NB4 (cell line): ENCODE measurements at places on chromosomes 5 and 9.

DNA sequence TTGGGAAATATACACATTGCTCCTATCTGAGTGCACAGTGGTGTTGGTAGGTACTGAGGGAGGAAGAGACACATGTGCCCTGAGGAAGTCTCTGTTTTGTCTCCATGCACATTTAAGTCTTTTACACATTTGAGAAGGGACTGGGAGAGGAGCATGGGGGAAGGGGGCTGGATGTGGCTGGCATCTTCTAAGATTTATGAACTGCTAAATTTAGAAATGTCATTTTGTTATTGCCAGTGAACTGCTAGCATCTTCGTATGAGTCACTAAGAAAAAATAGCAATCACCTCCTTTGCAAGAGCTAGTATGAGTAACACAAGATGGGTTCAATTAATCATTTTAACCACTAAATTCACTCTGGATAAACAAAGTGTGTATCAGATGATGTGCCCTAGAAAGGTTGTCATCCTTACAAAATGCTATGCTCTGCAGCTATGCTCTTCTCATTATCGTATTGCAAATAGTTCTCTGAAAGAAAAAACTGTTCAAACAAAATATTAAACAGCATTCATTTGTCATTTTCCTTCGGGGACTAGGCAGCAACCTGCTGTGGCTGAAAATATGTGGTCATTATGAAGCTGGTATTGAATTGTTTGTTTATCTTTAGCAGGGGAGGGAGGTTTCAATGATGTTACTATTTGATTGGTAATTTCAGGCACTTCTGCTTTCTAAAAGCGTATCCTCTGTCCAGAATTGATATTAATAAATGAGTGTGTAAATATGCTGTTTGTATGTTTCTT, 236.5 kb downstream of the DMRTA1 start:
- DNase-seq, result no peak

- DNase-seq, result no peak
These were observed 902.4 kb downstream of the NR2F1-AS1 start for GRCh38 chr5:92678640-92679039.

- DNase-seq, result peak; percentile 17
These were observed 346.9 kb downstream of the KDM4C start for GRCh38 chr9:7104625-7105024.

DNA sequence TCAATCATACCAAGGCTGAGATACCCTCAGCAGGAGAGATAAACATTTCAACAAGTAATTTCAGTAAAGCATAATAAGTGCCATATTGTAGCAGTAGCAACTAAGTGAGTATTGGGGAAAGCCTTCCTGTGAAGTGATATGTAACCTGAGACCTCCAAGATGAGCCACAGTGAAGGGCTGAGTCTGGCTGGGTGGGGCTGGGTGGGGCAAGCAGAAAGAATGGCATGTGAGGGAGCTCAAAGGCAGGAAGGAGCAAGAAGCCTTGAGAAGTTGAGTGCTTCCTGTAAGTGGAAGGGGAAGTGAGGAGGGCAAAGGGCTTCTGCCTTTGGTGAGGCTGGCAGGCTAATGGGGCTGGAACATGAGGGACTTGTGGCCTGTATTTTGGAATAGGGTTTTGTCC, 19.7 kb upstream of the ASTN2 start:
- no peak for DNase-seq

DNA sequence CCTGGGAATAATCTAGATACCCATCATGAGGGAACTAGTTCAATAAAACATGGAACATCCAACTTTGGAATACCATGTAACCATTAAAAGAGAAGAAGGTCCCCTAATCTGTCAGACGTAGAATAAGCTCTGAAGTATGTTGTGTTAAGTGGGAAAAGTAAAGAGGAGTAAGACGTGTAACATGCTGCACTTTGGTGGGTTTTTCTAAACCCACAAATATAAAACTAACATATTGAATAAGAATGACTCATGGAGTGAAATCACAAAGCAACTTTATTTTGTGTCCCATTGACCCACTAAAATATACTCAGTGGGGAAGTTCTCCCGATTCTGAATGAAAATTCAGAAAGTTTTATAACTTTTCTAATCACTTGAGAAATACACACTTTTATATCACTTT, 67.9 kb upstream of the PIK3R1 start:
- DNase-seq, result no peak

DNA sequence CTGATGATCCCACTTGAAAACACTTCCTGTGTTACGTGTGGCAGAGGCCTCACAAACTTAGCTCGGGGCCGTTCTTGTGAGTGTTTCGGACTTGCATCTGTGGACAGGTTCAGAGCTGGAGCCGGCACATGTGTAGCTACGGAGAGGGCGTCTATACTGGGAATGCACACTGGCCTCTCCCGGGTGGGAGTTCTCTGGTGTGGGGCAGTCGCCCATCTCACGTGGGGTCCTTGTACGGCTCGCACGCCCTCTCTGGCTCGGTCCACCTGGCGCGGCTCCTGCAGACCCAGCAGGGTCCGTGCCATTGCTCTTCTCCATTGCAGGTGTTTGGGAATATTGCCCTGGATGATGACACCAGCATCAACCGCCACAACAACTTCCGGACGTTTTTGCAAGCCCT, 197.9 kb downstream of the CACNA1B start:
- DNase-seq, result no peak

GRCh38 chr5:6178846-6179532, 199.4 kb downstream of the MED10 start:
- no peak for DNase-seq

GRCh38 chr5:143923634-143924266, 111.8 kb downstream of the HMHB1 start:
- DNase-seq, result no peak

DNA sequence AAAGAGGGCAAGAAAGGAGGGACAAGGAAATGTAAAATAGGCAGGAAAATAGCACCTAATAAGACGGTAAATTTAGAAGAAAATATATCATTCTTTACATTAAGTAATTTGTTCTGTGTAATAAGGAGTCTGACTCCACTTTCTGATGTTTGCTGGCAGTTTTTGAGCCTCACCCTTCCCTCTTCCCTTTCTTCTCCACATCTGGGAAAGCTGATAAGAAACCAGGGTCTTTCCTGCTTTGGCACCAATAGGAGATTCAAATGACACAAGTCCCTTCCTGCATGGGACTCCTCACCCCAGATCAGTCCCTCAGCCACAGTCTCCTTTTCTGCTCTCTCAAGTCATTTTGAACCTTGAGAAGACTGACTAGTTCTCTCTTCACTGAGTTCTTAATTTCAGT, 31.2 kb upstream of the LECT2 start:
- no peak for DNase-seq

GRCh38 chr5:10460252-10460906, 18.7 kb downstream of the ROPN1L start:
- DNase-seq, result no peak

DNA sequence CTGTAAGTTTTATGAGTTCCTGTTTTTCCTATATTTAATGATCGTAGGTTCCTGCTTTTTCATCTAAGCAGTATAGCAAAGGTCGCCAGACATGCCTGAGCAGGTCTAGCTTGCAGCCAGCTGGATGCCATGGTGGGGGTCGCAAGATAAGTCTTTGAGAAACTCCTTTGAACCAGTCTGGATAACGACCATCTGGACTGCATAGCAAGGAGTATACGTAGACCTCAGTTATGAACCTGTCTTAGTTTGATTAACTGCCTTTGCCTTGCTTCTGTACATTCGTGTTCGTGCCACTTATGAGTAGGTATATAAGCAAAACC, 8.4 kb upstream of the SPATA31E1 start:
- DNase-seq, result no peak

DNA sequence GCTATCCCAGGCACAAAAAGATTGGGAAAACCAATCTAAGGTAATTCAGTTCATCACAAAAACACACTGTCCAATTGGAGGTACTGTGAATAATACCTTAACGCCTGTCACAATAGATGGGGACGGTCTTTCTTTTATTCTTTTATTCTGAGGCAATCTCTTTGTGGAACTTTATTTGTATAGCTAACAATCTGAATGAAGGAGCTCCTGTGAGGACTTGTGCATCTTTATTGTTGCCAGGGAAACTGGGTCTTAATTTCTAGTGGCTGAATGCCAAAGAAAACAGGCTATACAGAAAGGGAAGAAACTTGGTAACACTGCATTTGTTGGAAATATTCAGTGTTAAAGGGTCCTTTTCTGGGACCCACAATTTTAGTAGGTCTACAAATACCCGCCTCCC, 546.9 kb upstream of the C9orf72 start:
- no peak for DNase-seq

DNA sequence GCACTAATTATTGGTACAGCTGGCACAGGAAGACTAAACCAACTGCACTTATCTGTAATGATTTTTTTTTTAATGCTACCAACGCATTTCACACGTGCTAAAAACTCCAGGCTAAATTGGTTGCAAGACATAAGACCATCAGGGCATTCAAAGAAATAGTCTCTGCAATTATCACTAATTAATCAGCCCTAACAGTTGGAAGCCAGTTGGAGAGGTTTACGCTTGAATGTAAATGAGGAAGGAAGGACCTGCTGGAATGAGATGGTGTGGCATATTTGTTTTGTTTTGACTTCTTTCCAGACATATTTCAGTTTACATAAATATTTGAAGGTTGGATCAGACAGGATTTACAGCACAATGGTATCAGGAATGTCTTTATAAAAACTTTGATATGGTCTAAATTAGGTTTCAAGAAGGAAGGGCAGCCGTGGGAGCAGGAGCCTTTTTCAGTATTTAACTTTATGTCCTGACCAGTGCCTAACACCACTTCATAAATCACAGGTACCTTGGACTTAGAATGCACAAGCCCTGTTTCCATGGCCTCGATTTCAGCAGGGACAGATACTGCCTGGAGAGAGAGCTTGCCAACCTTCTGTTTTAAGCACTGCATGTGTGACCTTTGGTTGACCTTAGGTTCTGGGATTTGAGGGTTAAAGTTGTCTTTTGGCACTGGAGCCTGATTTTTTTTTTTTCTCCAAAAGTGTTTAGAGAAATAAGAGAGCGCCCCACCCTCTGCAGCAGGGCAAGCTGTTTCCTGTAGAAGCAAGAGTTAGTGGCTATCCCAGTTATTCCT, 199.8 kb upstream of the MAP3K1 start:
- no peak for DNase-seq

DNA sequence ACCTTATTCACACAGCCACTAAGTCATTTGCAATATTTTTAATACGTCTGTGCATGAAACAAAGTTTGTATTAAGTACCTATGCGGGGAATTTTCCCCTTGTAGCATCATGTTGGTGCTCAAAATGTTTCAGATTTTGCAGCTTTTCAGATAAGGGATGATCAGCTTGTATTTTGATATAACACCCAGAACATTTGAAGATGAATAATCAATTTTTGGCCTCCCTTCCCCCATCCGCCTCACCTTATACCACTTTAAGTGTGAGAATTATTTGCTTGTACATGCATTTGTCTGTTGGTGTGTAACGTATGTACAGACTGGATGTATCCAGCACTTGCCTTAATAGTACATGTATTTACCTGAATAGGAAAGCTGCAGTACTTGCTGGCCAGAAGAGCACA, 1.7 kb downstream of the JAK2 start:
- DNase-seq, result no peak

- no peak for DNase-seq
These were observed 222.9 kb downstream of the AOPEP start for GRCh38 chr9:94949370-94949769.

GRCh38 chr5:72126796-72127195, 19.5 kb downstream of the MAP1B start:
- no peak for DNase-seq

GRCh38 chr5:170171811-170172210, 61.0 kb upstream of the C5orf58 start:
- DNase-seq, result no peak

DNA sequence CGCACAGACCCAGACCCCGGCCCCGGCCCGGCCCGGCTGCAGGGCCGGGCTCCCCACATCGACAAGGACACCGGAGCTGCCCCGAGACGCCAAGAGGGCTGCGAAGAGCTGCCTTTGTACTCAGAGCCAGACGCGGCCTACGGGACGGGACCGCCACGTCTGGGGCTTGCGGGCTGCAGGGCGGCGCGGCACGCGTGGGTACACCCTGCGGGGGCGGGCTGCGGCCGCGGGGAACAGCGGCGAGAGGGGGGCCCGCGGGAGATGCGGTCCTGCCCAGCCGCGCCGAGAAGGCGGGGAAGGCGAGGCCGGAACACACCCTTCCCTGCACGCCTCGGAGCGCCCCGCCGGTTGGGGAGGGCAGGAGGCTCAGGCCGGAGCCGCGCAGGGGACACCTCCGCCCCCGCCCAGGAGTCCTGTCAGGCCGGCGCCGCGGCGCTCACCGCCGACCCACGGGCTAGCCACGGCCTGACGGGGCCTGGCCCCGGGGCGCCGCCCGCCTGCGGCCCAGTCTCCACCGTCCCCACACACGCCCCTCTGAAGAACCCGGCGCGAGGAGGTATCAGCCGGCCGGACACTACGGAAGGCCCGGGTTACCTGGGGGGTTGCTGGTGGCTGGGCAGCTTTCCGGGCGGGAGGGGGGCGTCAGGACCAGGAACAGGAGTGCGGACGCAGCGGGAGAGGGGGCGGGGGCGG, 478 bp downstream of the RAB14 start:
- DNase-seq, result peak; percentile 63

GRCh38 chr9:89890326-89890980, 285.6 kb downstream of the GADD45G start:
- no peak for DNase-seq

GRCh38 chr9:89595646-89596045, 9.2 kb upstream of the GADD45G start:
- DNase-seq, result no peak

- DNase-seq, result no peak
These were observed at the start of gene ADAMTS12 for GRCh38 chr5:33891788-33892619. ADAMTS12 (minus strand) TSS chr5:33891990; CDS start chr5:33891856, 134 bp downstream.

GRCh38 chr9:17906176-17906840, 327.4 kb downstream of the SH3GL2 start:
- DNase-seq, result no peak

DNA sequence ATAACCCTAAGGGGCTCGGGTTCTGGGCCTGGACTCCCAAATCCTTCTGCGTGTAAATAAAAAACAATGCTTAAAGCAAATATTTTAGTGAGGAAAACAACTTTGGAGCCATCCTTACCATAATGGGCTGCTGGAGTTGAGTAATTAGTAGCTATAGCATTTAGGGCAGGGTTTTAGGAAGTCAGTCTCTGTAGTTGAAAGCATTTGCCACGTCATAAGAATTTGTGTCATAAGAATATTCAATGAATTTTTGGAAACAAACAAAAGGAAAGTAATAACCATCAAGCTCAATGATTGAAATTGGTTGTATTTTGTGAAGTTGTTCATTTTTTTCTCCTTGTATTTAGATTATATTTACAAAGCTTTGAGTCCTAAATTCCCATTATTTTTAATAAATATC, 114.8 kb upstream of the ELL2 start:
- no peak for DNase-seq
